ENCODE measurements at places on chromosomes 16 and 17.

- no peak for DNase-seq
These were observed 371.0 kb downstream of the RBFOX1 start for GRCh38 chr16:7703672-7704071.

- DNase-seq, result no peak
These were observed 1.8 kb upstream of the RHBDF1 start for GRCh38 chr16:74051-74746.

DNA sequence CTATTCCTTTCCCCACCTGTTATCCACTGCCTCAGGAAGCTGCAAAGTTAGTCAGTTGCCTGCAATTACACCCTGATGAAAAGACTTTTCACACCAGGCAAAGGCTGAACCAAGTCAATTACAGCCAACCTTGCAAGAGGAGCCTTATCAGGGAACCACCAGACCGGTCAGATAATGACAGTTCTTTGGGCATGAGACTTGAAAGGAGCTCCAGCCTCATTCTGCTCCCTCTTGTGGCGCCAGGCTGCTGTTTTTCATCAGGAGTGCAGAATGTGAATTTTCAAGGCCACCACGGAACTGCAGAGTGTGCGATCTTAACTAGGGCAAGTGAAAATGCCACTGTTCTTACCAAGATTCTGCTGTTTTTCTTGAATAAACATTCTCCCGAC is 22.5 kb downstream of the DNAI2 start:
- peak; percentile 51 for DNase-seq

GRCh38 chr17:31433091-31433790 is 41.8 kb downstream of the RAB11FIP4 start:
- DNase-seq, result no peak

GRCh38 chr17:17159571-17159970 is 46.6 kb downstream of the PLD6 start:
- DNase-seq, result no peak

GRCh38 chr17:1073241-1073962 is 76.5 kb downstream of the TIMM22 start:
- no peak for DNase-seq

- peak; percentile 57 for DNase-seq
These were observed 241.1 kb downstream of the SOX9 start for GRCh38 chr17:72361892-72362291.

DNA sequence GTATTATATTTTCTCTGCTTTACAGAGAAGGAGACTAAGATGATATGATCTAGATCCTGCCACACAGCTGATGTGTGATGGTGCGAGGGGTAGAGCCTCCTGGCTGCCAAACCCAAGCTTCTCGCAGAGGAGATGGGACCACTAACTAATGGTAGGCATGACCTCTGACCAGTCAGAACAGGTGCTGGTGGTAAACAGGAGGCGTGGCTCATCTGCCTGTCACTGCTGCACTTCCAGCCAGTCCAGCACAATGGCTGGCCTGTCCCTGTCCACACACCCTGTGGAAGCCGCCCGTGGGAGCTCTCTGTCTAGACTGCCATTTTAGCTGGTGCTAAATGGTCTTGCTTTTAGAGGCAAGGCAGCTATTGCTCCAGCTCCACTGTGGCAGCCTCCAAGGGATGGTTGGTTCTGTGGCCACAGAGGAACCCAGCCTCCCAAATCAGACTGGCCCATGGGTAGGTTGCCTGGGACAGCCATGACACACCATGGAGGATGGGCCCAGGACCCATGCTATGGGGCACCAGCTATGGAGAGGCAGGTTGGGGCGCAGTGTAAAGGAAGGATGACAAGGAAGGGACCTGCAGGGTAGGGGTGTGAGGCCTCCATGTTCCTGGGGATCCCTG is 86.7 kb downstream of the KSR1 start:
- no peak for DNase-seq

DNA sequence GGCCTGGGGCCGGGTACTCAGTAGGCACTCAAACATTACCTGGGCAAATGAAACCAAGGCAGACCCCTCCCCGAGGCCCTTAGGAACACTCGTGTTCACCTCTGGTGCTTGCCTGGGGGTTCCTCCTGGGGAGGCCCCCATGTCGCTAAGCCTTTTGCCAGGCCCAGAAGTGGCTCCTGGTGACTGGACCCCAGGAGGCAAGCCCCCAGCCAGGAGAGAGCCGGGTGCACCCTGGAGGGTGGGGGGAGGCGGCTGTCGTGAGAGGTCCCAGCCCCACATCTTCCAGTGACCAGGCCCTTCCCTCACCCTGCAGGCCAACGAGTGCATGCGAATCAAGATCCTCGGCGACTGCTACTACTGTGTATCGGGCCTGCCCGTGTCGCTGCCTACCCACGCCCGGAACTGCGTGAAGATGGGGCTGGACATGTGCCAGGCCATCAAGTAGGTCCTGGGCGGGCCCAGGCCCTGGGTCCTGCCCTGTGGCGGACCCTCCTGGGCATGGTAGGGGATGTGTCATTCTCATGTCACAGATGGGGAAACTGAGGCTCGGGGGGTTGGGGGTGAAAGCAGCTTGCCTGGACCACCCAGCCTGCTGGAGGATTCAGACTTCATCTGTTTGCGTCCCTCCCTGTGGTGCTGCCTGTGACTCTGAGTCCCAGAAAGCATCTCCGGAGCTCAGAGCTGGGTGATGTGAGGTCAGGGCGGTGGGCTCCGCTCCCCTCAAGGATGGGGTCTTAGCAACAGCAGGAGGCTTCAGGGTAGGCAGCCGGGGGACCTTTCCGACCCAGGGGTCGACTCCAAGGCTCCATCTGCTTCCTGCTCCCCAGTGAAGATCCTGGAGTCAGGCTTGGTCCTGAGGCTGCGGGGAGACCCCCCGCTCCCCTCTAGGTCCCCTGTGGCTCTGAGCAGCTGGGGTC is 32.5 kb downstream of the ADCY7 start:
- no peak for DNase-seq
